Activated CD8-positive, alpha-beta T cell treated with anti-CD3 and anti-CD28 coated beads for 36 hours (primary cell): ENCODE measurements at places on chromosomes 7 and 10. TPM values are rescaled to one million over a fixed set of nuclear protein-coding genes. Genes with fewer than 3 reads are reported as not detected.

CPA2 gene
- not detected for total RNA-seq

FGFBP3 gene
- 2.2 TPM for total RNA-seq

IGF2BP3 gene
- 0.61 TPM for total RNA-seq

CLCN1 gene
- total RNA-seq, result not detected

LIPJ gene
- not detected for total RNA-seq

ZNF804B gene
- total RNA-seq, result not detected

NANOS1 gene
- 0.20 TPM for total RNA-seq

OPN1SW gene
- total RNA-seq, result not detected

EBF3 gene
- total RNA-seq, result not detected

TSPAN12 gene
- not detected for total RNA-seq

PPIA gene
- 2,882 TPM for total RNA-seq

UNCX gene
- not detected for total RNA-seq

SPDYE6 gene
- total RNA-seq, result not detected

HOXA6 gene
- total RNA-seq, result not detected

TMEM270 gene
- not detected for total RNA-seq

NCF1 gene
- total RNA-seq, result 2.4 TPM

TRIP6 gene
- 27.5 TPM for total RNA-seq

GARS1 gene
- total RNA-seq, result 338 TPM

LIPK gene
- total RNA-seq, result not detected

PHKG1 gene
- total RNA-seq, result 2.9 TPM

GRIFIN gene
- total RNA-seq, result not detected

BLNK gene
- total RNA-seq, result 0.16 TPM

PNLIP gene
- total RNA-seq, result not detected

ADCY1 gene
- total RNA-seq, result 0.07 TPM

HYAL4 gene
- not detected for total RNA-seq

ARHGEF5 gene
- total RNA-seq, result 6.7 TPM

KCND2 gene
- total RNA-seq, result not detected

DOCK4 gene
- total RNA-seq, result 0.31 TPM

SLC18A3 gene
- not detected for total RNA-seq

TMEM236 gene
- 0.16 TPM for total RNA-seq

CALHM3 gene
- not detected for total RNA-seq

PNLIPRP3 gene
- total RNA-seq, result not detected

PIP gene
- not detected for total RNA-seq

MDFIC gene
- 55.3 TPM for total RNA-seq

AGAP6 gene
- total RNA-seq, result 13.8 TPM

PAX4 gene
- total RNA-seq, result not detected

OR13A1 gene
- total RNA-seq, result not detected

TCTN3 gene
- 20.5 TPM for total RNA-seq
